Type B pancreatic cell (in vitro differentiated cells): ENCODE measurements at places on chromosomes 1 and 21.

GRCh38 chr1:241702442-241703373, 50.6 kb downstream of the WDR64 start:
- DNase-seq, result no peak

DNA sequence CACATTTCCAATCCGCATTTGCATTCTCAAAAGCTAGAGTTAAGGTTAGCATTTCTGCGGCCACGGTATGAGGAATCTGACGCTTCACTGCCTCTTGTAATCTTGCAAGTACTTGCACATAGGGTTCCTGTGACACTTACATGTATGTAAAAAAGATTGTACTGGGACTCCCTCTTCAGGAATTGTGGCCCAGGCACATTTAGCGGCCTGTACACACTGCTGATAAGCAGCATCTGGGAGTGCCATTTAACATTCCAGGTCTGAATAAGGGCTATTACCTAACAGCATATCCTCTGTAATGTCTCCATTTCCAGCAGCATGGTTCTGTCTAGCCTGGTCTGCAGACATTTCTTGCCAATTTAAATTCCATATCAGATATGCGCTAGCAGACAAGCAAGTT, 75.7 kb downstream of the AXDND1 start:
- no peak for DNase-seq

- DNase-seq, result no peak
These were observed 2.6 kb downstream of the TDRKH start for GRCh38 chr1:151787689-151788088.

GRCh38 chr1:160618763-160619274, 28.0 kb downstream of the SLAMF1 start:
- no peak for DNase-seq

GRCh38 chr1:54404939-54405897, 976 bp downstream of the SSBP3 start:
- no peak for DNase-seq

GRCh38 chr1:237386362-237387143, 344.6 kb downstream of the RYR2 start:
- no peak for DNase-seq

- DNase-seq, result no peak
These were observed 6.9 kb upstream of the ETV3 start for GRCh38 chr1:157145076-157145475.

- no peak for DNase-seq
These were observed 63.8 kb downstream of the OLFML3 start for GRCh38 chr1:114043054-114043453.

DNA sequence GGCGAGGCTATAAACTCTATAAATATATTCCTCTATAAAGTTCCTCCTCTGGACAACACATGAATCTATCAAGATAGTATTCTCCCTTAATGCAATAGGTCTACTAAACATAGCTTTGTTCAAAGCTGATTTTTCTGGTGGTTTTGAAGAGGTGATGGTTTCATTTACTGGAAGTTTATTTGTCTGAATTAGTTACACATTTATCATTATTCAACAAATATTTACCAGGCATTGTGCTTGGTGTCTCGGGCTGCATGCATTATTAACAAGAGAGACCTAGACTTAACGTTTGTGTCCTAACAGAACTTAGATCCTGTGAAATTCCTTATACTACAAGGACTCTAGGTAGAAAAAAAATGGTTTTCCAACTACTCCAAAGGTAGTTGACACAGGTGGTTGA, 511.4 kb upstream of the B3GALT2 start:
- no peak for DNase-seq

GRCh38 chr1:219670426-219671149, 57.7 kb upstream of the ZC3H11B start:
- no peak for DNase-seq

DNA sequence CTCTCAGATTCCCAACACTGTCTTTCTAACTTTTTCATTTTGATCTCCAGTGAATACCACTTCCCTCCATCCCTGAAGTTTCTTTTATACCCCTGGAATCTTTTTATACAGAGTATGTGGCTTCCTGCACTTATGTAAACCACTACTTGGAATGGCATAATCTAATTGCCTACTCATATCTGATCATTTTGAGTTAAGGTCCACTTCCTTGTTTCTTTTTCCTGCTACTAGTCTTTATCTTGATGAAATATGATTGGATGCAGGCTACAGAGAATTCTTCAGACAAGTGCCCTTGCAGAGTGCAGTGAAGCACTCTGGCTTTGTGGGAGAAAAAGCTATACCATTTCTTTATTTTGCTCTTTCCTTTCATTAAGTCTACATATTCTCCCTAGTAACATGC, 325.3 kb upstream of the ADAMTS5 start:
- DNase-seq, result no peak

GRCh38 chr1:207815913-207816291, 64.0 kb downstream of the CD46 start:
- peak; percentile 10 for DNase-seq

DNA sequence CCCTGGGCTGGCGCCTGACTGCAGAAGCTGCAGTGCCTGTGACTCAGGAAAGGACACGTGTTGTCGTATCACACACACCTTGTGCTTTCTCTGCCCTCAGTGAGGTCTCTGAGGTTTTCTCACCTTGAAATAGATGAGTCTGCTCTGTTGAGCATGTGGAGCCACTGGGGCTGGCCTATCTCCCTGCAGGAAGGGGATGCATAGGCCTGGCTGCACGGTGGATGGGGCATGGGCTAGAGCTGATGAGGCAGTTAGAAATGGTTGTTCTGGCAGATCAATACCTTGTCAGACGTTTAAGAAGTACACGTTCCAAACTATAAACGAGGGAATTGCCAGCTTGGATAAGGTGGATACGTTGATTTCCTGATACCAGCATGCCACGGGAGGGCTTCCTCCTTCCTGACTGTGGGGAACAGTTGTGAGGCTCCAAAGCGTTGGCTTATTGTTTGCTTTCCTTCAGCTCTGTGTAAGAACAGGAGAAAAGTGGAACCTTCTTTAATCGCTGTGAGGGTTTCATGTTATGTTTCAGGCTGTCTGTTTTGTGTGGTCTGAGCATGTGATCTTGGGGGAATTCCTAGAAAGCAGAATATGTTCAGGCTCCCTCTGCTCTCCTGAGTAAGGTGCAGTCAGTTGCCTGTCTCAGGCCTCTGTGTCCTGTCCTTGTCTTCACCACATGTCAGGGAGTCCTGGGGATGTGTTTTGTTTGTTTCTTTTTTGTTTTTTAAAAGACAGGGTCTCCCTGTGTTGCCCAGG, 44.8 kb downstream of the PCNT start:
- no peak for DNase-seq

DNA sequence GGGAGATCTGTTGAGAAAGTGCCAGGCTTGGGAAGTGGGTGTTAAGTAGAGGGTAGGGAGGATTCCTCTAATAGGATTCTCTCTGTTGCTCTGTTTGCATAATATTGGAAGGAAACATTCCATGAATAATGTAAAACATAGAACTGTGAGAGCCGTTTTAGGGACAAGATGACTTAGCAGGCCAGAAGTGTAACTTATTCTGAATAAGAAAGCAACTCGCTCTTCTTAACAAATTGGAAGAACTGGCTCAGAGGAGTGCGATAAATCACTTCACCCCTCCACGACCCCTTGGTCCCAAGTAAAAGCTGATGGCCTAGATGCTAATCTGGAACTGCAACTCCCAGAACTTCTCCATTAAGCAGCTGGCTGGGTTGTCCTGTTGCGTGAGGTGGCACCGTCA, 19.1 kb downstream of the SIM2 start:
- DNase-seq, result no peak

GRCh38 chr21:38042246-38042645, 126.0 kb upstream of the KCNJ6 start:
- no peak for DNase-seq

DNA sequence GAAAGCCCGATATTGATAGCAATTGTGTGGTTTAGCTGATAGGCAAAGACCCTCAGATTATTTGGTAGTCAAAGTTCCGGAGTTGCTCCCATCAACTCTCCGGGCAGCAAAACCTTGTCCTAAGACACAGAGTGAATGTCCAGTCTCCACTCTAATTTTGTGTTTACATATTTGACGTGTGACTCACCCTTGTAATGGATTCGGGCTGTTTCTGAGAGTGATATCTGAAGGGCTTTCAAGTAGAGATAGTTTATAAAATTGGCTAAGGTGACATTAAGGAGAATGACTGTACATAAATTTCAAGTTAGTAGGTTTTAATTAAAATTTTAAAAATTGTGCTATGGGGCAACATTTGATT, 154.2 kb downstream of the CNIH3 start:
- no peak for DNase-seq

- no peak for DNase-seq
These were observed 65.6 kb downstream of the PRKCZ start for GRCh38 chr1:2115702-2116341.

GRCh38 chr1:186429017-186429416, 31.9 kb downstream of the PDC start:
- no peak for DNase-seq

DNA sequence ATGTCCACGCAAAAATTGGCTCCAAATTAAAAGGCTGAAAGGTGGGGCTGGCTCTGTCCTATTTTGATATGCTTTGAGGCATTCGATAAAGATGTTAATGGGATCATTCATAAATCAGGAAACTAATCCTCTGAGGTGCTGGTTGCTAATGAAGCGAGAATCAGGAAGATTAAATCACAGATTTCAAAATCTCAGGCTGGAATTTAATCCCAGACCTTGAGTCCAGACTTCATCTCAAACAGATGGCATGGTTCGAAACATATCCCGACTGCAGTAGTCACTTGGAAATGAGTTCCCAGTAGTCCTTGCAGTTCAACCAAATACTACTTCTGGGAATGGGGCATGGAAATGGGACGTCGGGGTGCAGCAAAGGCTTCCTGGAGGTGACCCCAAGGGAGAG, 4.5 kb upstream of the KLF17 start:
- no peak for DNase-seq

- no peak for DNase-seq
These were observed 22.3 kb downstream of the CTTNBP2NL start for GRCh38 chr1:112418099-112418892.

- no peak for DNase-seq
These were observed 40.6 kb upstream of the MARK1 start for GRCh38 chr1:220487297-220487820.

GRCh38 chr1:68140536-68140935, 90.1 kb upstream of the DIRAS3 start:
- no peak for DNase-seq

- DNase-seq, result no peak
These were observed 134.9 kb downstream of the RERE start for GRCh38 chr1:8682573-8682972.

- DNase-seq, result no peak
These were observed 113.9 kb upstream of the BACE2 start for GRCh38 chr21:41054018-41054578.

DNA sequence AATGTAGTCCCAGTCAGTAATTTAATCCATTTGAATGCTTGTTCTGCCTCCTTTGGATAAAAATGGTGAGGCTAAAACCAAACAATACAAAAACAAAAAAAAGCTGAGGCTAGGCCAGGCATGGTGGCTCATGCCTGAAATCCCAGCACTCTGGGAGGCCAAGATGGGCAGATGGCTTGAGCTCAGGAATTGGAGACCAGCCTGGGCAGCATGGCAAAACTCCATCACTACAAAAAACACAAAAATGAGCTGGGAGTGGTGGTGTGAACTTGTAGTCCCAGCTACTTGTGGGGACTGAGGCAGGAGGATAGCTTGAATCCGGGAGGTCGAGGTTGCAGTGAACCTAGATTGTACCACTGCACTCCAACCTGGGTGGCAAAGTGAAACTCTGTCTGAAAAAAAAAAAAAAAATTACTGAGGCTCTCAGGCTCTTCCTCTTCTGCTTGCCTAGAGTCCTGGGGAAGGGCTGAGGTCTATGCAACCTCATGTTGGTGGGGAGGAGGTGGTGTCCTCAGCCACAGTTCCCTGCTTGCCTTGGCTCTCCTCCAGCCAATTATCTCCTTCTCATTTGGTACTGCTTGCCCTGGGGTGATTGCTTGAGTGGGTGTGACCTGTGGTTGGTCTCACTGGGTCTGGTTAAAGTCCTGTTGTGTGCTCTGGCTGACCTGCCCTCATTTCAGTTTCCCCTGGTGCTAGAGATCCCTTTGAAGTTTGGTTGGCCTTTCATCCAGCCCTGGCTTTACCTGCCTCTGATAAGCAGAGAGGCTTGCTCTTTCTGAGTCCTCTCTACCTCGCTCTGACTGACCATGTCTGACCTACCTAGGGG, 20.9 kb downstream of the S1PR1 start:
- no peak for DNase-seq

GRCh38 chr1:37244083-37244480, 209.8 kb upstream of the GRIK3 start:
- DNase-seq, result no peak

DNA sequence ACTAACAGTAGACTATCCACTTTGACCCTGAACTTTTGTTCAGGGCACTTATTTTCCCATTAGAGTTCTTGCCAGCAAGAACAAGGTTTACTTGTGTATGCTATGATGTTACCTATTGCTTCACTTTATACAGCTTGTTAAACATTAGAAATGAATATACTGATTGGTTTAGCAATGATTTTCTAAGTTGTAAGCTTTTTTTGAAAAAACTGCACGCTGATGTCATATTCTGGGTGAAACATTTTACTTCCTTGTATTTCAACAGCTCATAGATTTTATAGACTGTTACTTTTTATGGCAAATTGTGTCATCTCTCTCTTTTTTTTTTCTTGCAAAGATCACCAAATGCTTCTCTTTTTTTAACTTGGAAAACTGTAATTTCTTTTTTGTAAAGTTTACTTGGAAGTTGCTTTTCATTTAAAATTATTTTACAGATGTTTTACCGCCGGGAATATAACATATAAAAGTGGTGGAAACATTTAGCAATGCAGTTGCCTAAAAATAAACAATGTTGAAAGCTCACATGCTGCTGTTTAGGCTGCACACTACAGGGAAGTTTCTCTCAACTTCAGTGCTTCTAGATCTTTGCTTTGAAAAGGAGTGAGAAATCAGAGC, 215.3 kb upstream of the NFIA start:
- no peak for DNase-seq

- DNase-seq, result no peak
These were observed 262.3 kb downstream of the LRRC40 start for GRCh38 chr1:69943030-69943429.

DNA sequence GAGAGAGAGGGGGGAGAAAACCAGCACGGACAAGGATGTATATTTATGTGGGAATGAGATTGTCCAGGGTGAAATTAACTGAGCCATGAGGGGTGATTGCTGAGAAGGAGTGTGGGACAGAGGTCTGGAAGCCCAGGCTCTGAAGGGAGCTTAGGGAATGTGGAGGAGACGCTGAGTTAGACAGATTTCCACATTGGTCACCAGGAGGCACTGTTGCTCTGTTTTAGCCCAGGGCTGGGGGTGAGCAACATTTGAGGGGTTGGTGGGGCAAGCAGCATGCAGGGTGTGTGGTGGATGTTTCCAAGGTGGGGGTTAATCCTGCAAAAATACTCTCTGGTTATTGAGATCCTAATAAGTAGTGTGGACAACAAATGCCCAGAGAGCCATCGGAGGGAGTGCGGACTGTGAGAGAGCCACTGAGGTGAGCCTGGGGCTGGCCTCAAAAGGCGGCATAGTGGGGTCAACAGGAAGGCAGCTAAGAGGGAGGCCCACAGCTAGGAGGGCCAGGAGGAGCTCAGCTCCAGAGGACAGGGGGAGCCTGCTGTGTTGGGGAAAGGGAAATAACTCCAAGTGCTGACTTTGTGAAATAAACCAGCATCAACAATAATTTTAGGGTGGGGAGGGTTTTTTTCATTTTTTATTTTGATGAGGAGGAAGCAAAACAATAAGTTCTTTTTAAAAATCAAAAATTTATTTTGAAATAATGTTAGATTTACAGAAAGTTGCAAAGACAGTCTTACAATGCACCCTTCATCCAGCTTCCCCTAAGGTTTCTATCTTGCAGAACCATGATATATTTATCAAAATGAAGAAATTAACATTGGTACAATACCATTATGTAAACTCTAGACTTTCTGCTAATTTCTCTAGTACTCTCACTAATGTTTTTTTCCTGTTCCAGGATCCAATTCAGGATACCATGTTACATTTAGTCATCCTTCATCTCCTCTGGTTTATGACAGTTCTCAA, 82.8 kb upstream of the CD34 start:
- DNase-seq, result peak; percentile 31
